ENCODE measurements at places on chromosomes 6 and 20.

DNA sequence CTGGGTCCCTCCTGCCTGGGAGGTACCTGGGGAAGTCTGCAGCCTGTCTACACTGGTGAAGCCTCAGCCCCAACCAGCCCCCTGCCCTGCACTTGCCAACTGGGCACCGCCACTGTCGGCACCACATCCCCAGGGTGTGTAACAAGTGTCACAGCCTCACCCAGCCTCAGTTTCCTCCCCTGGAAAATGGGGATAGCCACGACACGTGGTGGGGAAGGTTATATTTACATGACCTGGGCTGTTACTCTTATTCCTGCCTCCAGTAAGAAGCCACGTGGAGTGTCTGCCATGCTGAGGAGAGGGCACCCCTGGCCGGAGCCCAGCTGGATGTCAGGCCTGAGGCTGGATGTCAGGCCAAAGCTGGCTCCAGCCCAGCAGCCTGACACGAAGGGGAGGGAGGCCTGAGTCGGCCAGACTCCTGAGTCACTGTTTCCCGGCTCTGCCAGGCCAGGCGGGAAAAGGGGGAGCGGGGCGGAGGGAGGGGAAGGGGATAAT, 44.9 kb downstream of the SNAI1 start:
- DNase-seq = no peak

GRCh38 chr6:97674802-97675201, 391.8 kb upstream of the MMS22L start:
- no peak for DNase-seq

- no peak for DNase-seq
These were observed 144.7 kb downstream of the TASP1 start for GRCh38 chr20:13494019-13494418.

DNA sequence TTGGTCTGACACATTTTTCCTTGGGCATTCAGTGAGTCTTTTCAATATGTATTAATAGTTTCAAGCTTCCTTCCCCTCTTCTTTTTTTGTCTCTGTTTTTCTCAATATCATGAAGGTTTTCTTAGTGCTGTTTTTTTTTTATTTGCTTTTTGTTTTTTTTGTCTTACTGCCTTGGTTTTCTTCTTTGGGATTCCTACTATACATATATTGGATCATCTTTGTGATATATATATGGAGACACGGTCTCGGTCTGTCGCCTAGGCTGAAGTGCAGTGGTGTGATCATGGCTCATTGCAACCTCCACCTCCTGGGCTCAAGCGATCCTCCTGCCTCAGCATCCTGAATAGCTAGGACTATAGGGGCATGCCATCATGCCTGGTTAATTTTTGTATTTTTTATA, 43.8 kb downstream of the NCOA3 start:
- DNase-seq = no peak

- DNase-seq = no peak
These were observed 95.6 kb upstream of the SLC35B3 start for GRCh38 chr6:8530785-8531435.

GRCh38 chr6:157893238-157893637, 70.2 kb downstream of the SNX9 start:
- DNase-seq = no peak

GRCh38 chr20:58651559-58651945, 469 bp downstream of the STX16 start:
- no peak for DNase-seq

- DNase-seq = no peak
These were observed 747.3 kb downstream of the COL12A1 start for GRCh38 chr6:74458536-74458935.

DNA sequence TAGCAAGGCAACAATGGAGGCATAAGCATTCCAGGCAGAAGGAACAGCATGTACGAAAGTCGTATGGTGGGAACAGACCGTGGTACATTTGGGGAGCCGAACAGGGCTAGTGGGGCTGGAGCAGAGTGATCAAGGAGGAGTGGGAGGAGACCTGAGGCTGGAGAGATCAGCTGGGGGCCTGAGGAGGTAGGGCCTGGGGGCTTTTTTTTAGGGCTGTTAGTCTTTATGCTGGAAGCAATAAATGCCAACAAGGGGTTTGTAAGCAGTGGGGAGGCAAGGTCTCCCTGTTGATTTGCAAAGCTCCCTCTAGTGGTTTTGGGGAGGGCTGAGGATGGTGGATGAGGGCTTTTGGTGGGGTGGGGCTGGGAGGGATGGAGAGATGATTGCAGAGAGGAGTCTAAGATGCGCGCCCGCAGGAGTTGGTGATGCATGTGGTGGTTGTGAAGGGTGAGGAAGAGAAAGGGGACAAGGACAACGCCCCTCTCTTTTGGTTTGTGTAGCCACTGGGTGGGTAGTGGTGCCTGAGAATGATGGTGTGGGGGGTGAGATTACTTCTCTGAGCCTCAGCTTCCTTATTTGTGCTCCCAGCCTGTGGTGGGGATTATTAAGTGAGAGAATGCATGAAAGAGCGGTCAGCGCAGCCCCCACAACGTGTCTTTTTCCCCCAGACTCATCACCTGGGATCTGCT, 74.1 kb upstream of the TOX2 start:
- no peak for DNase-seq

- DNase-seq = no peak
These were observed 20.2 kb upstream of the RREB1 start for GRCh38 chr6:7087491-7087979.

DNA sequence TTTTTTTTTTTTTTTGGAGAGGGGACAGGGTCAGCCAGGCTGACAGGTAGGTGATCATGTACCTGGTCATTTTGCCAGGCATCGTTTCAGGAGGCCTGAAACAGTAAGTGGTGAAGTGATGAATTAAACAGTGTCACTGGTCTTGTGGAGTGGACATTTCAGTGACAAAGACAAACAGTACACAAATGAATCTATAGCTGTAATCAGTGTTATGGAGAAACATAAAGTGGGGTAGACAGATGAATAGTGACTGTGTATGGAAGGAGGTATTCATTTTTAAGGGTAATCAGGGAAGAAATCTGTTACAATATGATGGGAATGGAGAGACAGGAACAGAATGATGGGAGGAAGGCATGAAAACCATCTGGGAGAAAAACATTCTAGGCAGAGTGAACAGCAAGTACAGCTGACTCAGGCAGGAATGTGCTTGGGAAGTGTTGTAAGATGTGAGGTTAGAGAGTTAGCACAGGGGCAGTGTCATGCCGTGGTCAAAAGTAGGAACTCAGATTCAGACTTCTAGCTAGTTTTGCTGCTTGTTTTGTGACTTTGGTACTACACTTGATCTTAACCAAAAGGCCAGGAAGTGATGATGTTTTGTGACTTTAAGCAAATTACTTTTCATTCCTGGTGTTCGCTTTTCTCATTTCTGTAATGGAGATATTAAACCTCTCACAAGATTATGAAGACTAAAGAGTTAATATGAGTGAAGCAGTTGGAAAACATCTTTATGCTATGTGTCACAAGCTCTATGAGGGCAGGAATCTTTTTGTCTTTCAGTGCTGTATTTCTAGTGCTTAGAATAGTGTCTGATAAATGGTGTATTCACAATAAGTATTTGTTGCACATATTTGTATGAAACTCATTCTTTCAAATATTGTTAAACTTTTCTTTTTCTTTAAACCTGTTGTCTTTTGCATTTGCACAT, 43.4 kb downstream of the QKI start:
- DNase-seq = no peak

- DNase-seq = no peak
These were observed 98.3 kb upstream of the SASH1 start for GRCh38 chr6:148244217-148244935.

- no peak for DNase-seq
These were observed 98.1 kb downstream of the GMDS start for GRCh38 chr6:2147261-2147660.

- no peak for DNase-seq
These were observed 40.7 kb downstream of the MAP3K5 start for GRCh38 chr6:136751522-136751956.

DNA sequence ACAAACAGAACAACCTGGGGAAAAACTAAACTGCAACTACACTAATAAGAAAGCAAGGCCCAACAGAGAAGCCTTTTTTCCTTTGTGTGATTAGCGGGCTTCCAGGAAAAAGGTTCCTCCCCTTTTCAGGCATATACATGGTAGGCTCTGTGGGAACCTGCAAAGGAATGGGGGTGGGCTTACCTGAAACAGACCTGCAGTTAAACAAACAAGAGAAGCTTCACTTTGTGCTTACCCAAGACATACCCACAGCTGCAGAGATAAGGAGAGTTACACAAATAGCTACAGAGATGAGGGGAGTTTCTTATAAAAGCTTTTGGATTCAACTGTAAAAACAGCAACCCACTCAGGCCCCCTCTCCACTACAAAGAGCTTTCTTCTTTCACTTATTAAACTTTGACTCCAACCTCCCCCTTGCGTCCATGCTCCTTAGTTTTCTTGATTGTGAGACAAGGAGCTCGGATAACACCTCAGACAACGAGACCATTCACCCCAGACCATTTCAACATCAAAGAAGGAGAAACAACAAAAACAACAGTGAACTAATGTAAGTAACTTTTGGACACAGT, 30.9 kb downstream of the RNF146 start:
- no peak for DNase-seq

DNA sequence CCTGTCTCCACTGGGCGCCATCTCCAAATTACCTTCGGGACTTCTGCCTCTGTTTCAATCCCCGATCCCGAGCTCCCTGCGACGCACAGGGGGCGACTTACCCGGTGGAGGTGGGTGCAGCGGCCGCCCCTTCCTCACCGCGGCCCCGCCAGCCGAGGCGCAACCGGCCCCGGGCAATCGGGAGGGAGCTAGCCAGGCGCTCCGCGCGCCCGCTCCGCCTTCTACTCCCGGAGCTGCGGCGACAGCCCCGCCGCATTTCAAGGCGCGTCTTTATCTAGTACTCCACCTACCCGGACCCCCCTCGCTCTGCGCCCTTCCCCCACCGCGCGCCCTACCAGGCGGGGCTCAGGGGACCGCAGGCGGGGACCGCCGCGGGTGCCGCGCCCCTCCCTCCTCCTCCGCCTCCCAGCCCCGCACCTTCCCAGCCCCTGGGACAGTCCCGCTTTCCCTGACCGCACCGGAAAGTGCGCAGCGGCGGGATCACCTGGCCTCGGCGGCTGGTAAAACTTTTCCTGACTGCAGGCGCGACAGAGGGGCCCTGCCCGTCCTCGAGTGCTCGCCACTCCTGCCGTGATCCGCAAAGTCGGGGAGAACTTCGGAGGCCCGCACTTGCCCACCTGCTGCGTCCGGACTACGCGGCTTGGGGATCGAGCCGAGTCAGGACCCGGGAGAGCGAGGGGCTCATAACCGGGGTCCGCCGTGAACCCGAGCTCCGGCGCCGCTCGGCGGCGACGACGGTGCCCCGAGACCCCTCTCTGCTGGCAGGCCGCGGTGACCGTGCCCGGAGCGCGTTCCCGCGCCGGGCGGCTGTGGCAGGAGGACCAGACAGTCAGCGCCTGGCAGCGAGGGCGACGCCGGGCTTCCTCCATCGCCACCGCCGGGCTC, 8.0 kb upstream of the NKX2-2 start:
- DNase-seq = no peak

DNA sequence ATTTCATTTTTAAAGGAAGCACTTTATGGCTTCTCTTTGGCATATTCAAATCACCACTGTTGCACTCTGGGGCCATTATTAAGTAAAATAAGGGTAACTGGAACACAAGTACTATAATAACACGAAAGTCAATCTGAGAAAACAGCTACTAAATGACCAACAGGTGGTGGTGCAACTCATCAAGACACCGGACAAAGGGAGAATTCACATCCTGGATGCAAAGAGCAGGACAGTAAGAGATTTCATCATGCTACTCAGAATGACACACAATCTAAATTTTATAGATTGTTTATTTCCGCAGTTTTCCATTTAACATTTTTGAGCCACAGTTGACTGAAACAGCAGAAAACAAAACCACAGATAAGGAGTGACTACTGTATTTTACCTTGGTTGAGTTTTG, 27.6 kb upstream of the LY86 start:
- DNase-seq = no peak

- DNase-seq = no peak
These were observed 13.3 kb upstream of the NHSL1 start for GRCh38 chr6:138512609-138513008.

DNA sequence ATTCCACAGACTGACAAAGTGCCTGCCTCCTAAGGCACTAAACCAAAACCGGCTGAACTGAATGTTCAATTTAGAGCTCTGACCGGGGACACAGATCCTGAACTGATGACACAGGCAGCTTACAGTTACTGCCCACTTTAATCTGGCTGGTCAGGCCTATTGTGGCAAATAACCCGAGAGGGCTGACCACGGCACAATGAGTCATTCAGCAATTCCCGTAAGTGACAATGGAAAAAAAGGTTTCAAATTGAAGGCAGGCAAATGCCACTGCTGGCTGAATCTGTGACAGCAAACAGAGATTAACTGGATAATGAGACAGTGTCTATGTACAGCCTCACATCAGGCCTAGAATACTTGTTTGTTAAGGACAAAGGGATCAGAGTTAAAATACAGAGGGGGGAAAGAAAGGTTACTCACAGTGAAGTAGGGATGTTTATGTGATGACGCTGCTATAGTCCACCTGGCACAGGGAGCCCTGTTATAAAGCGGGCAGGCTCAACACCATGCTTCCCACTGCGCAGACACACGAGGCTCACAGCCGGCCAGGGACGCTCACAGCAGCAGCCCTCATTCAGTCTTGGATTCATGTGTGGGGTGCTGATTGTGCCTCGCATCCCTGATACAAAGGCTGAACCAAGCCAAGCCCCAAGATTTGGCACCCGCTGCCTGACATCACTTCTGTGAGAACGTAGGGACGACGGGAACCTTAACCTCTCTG, 54.4 kb downstream of the RTN4IP1 start:
- DNase-seq = no peak

- no peak for DNase-seq
These were observed 46.7 kb downstream of the SERAC1 start for GRCh38 chr6:158121335-158121734.

GRCh38 chr6:26360451-26361416, 4.3 kb upstream of the BTN3A2 start:
- DNase-seq = no peak

DNA sequence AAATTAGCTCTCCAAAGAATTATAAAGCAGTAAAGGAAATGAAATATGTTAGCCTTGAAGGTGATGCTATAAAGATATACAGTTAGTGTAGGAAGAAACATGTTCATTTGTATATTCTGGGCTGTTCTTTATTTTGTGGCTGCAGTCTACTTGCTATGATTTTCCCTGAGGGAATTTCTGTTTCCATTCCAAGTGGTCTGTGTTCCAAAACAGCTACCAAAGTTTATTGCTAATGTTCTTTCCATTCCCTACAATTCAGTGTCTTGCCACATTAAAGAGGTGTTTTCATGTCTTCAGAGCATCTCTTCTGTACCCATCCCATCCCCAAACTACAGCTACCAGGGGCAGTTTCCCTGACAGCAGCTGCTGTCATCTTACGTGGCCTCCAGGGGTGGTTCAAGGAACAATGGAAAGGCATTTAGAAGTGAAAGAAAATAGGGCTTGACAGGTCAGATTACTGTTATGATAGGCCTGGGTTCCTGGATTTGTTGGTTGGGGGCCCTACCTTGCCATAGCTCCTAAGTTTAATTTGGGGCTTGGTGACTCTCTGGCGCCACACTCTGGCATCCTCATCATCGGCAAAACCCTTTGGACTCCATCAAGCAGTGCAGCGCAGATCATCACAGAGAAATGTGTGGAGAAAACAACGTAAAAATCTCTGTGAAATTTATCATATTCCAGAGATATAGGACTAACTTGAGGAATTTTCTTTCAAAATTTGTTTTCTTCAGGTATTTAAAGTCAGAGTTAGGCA, 33.8 kb upstream of the AIG1 start:
- DNase-seq = peak; percentile 11

- no peak for DNase-seq
These were observed 38.1 kb upstream of the ZBTB24 start for GRCh38 chr6:109521080-109521479.
